ENCODE measurements at places on chromosomes 11 and 22.

GRCh38 chr11:76831686-76832310, 28.9 kb upstream of the ACER3 start:
- DNase-seq: no peak

DNA sequence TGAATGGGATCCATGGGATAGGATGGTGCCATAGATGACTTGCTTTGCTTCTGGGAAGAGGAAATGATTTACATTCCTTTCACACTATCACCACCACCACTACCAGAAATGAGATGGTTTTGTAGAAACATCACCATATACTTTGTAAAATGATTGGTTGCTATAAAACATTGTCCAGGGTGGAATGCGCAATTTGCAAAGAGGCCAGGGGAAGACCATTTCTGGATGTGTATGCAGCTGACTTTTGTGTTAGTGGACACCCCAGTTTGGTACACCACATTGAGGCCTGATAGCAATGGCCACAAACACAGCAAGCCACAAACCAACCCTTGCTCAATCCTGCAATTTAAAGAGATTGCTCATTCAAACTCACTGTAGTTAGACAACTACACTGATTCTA, 56.7 kb upstream of the RCN1 start:
- DNase-seq: no peak

DNA sequence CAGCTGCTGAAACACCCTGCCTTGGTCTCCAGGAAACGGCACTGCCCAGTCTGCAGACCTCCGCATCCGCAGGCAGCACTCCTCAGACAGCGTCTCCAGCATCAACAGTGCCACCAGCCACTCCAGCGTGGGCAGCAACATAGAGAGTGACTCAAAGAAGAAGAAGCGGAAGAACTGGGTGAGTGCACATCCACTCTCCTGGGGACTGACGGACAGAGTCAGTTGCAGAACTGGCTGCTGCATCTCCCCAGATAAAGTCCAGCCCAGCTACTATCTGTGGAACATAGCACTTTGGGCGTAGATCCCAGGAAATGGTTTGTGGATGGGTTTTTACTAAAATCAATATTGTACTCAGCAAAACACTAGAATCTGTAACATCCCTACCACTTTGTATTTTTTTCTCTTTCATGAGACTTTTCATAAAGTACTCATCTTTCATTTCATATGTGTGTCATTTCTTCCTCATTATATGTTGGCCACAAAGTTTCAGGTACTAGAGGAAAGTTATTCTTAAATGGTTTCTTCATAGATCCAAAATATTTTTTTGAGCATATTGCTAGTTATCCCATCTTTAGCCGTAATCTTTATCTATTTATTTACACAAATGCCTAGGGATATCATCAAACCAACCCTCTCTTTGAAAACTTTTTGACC, 80.1 kb downstream of the DBX1 start:
- DNase-seq: no peak

DNA sequence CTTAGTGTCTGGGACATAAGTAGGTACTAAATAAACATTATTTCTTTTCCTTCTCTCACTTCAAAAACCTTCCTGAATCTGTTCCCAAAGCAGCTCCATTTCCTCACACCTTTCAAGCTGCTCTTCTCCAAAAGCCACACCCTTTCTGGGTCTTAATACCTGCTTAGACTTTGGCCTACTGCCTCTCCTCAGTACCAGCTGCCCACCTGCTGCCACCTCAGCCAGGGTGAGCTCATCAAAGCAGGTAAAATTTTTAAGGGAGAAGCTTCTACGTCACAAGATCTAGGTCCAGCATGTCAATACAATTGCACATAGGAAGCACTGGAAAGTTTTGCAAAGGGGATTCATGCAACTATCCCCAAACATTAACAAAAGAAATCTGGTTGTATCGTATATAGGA, 108.4 kb downstream of the RPL27A start:
- no peak for DNase-seq

DNA sequence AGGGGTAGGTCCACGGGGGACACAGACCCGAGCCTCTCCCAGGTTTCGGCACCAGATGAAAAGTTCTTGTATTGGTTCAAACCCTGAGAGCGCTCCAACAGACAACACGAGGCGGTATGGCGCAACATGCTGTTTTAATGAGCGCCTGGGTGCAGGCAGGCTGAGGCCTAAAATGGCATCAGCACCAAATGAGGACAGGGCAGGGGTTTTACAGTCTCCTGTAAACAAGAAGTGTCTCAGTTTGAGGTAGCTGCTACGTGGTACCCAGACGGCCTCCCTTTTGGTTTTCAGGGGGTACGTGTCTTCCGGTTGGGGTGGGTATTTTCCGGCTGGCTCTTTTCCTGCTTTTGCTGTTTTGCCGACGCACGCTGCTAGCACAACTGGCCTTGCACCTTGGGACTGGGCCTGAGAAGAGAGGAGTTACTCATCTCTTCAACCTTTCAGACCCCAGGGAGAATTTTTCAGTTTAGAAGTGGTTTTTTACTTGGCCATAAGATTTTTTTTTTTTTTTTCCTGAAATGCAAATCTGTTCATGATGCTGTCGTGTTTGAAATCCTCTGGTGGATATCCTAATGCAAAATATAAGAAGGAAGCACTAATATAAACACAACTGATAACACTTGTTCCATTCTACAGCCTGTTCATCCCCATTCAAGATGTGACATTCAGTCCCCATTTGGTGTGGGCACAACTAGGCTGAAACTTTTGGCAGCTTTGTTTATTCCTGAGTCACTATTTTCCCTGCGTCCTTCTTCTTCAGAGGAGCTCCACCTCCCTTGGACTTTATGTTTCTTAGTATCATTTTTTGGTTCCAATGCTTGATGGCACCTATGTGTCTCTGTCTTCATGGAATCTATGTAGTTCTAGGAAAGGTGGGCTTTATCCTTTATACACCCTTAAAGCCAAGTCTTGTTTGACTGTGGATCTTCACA, 6.5 kb downstream of the PPFIBP2 start:
- no peak for DNase-seq

DNA sequence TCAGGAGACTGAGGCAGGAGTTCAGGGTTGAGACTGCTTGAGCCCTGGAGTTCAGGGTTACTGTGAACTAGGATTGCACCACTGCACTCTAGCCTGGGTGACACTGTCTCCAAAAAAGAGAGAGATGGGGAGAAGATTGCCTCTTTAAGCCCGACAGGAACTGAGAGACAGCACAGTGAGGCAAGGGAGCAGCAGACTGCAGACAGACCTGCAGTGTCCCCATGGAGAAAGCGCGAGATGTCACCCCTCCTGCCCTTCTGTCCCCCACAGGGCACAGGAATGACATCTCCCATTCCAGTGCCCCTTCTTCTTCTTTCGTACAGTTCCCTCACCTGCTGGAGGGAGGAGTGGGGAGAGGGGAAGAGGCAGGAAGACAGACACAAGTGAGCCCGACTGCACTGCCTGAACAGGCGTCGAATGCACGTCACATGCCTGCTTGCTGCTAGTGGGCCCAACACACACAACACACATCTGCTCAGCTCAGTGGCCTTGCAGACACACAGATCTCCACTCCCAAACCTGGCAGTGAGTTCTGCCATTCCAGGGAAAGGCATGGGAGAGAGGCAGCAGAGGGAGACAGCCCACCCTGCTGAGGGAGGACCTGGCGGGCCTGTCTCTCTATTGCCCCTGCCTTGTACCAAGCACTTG, 167.0 kb downstream of the DSCAML1 start:
- DNase-seq: no peak

GRCh38 chr11:36343436-36343835, 47.3 kb downstream of the PRR5L start:
- no peak for DNase-seq
